ENCODE measurements at places on chromosomes 3 and 15.

DNA sequence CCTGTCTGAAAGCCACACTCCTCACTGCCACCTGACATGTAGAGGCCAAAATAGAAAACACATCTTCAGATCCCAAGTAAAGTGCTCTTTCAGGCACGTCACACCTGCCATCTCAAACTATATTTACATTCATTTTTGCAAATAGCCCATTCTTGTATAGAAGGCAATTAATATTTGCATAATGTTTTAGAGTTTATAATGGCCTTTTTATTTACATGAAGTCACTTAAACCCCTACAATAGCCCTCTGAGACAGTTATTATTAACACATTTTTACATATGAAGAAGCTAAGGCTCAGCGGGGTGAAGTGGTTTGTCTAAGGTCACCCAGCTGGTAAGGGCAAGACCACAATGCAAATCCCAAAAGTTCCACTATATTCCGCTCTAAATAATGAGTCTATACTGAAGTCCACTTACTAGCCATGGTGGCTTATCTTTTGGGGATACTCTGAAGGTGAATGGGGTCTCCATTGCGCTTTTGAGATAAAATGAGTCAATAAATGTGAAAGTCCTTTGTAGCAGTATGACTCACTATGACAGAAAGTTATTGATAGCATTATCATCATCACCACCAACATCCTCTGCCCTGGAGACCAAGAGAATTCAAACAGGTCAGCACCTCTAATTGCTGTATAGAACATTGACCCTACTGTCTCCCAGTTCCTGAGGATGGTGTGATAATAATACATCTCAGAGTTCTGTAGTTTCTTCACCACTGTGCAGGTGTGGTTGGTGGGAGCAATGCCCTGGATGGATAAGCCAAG is 155.9 kb upstream of the BCL6 start:
- H3K27ac ChIP-seq, result no peak overlapping the region
- H3K4me3 ChIP-seq, result no peak overlapping the region
- H3K4me1 ChIP-seq, result no peaks in the 10 kb centered on the region
- no peaks in the 10 kb centered on the region for H3K36me3 ChIP-seq
- H3K27me3 ChIP-seq, result no peaks in the 10 kb centered on the region

GRCh38 chr3:42664438-42664803 is 10.9 kb downstream of the ZBTB47 start:
- no peak overlapping the region for H3K4me3 ChIP-seq
- H3K27me3 ChIP-seq, result peaks cover 16% of the 10 kb centered on the region
- no peak for DNase-seq
- peaks cover 33% of the 10 kb centered on the region for H3K4me1 ChIP-seq

DNA sequence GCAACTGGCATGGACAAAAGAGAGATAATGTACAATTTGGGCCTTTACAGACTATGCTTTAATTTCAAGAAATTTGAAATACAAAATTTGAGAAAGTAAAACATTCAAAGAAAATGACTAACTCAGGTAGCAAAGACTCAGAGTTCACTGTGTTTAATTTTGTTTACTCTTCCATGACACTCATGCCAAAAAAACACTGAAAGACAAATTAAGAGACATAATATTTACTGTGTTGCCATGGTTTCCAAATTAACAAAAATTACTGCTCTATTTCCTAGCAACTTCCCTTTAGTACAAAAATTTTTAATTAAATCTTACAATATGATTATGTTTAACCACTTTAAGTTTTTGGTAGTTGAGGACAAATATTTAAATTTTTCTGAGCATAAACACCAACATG is 29.6 kb downstream of the LRRFIP2 start:
- no peak overlapping the region for H3K27ac ChIP-seq
- no peak for DNase-seq
- no peaks in the 10 kb centered on the region for H3K27me3 ChIP-seq
- H3K36me3 ChIP-seq, result peaks cover 4% of the 10 kb centered on the region
- H3K4me3 ChIP-seq, result no peak overlapping the region

GRCh38 chr3:173886-174285 is 22.7 kb upstream of the CHL1 start:
- no peak for DNase-seq
- H3K4me3 ChIP-seq, result no peak overlapping the region
- no peaks in the 10 kb centered on the region for H3K27me3 ChIP-seq
- no peaks in the 10 kb centered on the region for H3K36me3 ChIP-seq
- peaks cover 2% of the 10 kb centered on the region for H3K4me1 ChIP-seq

Measured in glutamatergic neuron (in vitro differentiated cells).